ENCODE measurements at places on chromosomes 2 and 18. TPM values are rescaled to one million over a fixed set of nuclear protein-coding genes. Genes with fewer than 3 reads are reported as not detected.

- DNase-seq: no peak
- no peak overlapping the region for H3K4me3 ChIP-seq
- no peaks in the 10 kb centered on the region for H3K27me3 ChIP-seq
- H3K36me3 ChIP-seq: no peaks in the 10 kb centered on the region
- H3K27ac ChIP-seq: peak overlapping the region; percentile 69
Observed at GRCh38 chr2:28717339-28717758, 34.3 kb upstream of the PPP1CB start.

- H3K4me1 ChIP-seq: no peaks in the 10 kb centered on the region
- H3K27ac ChIP-seq: no peak overlapping the region
- DNase-seq: no peak
- H3K4me3 ChIP-seq: no peak overlapping the region
Observed at GRCh38 chr2:177000061-177000714, 212.4 kb upstream of the HNRNPA3 start.

Gene PMS1
- total RNA-seq: 58.4 TPM

Gene TEKT4
- not detected for total RNA-seq

- no peak for DNase-seq
- H3K27me3 ChIP-seq: no peaks in the 10 kb centered on the region
- no peaks in the 10 kb centered on the region for H3K36me3 ChIP-seq
- peak overlapping the region; percentile 29 for H3K4me3 ChIP-seq
- peak overlapping the region; percentile 95 for H3K27ac ChIP-seq
Observed at GRCh38 chr18:58223717-58224424, 179.8 kb downstream of the NEDD4L start.

Gene OSBPL1A
- total RNA-seq: 47.6 TPM

GRCh38 chr2:55431982-55432627, 12.4 kb upstream of the CCDC88A start:
- H3K4me3 ChIP-seq: no peak overlapping the region
- H3K27ac ChIP-seq: no peak overlapping the region
- H3K4me1 ChIP-seq: no peaks in the 10 kb centered on the region
- DNase-seq: no peak
- H3K27me3 ChIP-seq: no peaks in the 10 kb centered on the region
- no peaks in the 10 kb centered on the region for H3K36me3 ChIP-seq

Gene NCKAP5
- total RNA-seq: 27.9 TPM

DNA sequence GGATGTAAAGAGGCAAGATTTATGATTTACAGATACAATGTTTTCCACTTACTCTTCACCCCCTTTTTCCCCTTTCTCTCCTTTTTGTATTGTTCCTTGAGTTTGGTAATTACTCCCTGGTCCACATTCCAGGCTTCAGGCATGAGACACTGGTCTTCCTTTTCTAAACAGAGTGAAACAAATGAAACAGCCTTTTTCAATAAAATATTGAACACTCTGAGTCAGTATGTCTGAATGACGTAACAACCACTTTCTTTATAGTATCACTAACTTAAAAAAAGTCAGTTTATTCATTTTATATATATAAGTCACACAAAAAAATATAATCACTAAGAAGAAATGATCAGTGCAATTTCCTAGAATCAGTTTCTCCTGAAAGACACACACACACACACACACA, 79.7 kb downstream of the STRN start:
- no peak overlapping the region for H3K27ac ChIP-seq
- H3K4me1 ChIP-seq: no peaks in the 10 kb centered on the region
- no peak overlapping the region for H3K4me3 ChIP-seq
- H3K36me3 ChIP-seq: no peaks in the 10 kb centered on the region
- H3K27me3 ChIP-seq: no peaks in the 10 kb centered on the region
- DNase-seq: no peak

Gene SERPINB8
- 3.7 TPM for total RNA-seq

GRCh38 chr2:175922160-175922559, 79.9 kb downstream of the LNPK start:
- no peak for DNase-seq
- H3K4me3 ChIP-seq: no peak overlapping the region
- H3K27ac ChIP-seq: no peak overlapping the region
- peaks cover 7% of the 10 kb centered on the region for H3K36me3 ChIP-seq
- H3K27me3 ChIP-seq: no peaks in the 10 kb centered on the region

All from neural crest cell (in vitro differentiated cells).